ENCODE measurements at places on chromosomes 2 and 18.
A peak's percentile ranks its signal among the peaks of the same experiment; 100 is the strongest.

GRCh38 chr18:58041633-58042032, 2.4 kb upstream of the NEDD4L start:
- no peak for DNase-seq

- peak; percentile 9 for DNase-seq
These were observed 470.1 kb downstream of the DLGAP1 start for GRCh38 chr18:3985020-3985419.

DNA sequence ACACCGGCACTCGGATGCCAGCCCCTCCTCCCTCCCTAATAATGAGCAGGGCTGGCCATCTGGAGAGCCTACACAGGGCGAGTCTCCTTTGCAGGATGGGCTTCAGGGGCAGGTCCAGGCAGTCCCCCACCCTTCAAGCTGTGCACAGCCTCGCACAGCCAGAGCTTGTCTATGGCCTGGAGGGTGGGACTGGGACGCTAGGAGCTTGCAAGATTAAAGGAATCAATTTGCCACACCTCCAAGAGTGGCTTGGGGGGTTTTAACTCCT, 43.9 kb upstream of the OTOF start:
- no peak for DNase-seq

DNA sequence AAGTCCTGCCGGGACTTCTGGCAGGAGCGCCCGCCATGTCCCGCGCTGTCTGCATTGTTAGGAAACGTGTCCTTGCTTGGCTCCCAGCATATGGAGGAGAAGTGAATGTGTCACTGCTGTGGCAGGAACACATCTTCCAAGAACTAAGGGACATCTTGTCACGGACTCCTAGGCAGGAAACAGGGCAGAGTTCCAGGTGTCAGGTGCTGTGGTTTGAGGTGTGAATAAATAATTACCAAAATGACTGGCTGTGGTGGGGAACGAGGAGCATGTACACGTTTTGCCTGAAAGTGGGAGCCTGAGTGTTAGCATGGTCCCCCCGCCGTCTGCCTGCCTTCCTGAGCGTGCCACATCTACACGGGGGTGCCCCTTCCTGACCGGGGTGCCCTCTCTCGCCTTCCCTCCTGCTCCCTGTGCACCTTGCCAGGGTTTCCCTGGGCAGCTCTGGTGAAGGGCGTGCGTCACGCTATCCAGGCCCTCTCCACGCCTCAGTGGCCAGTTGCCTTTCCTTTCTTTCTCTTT, 237.5 kb downstream of the LDLRAD4 start:
- DNase-seq = no peak

- no peak for DNase-seq
These were observed 118.0 kb downstream of the KCNE4 start for GRCh38 chr2:223169830-223170605.

DNA sequence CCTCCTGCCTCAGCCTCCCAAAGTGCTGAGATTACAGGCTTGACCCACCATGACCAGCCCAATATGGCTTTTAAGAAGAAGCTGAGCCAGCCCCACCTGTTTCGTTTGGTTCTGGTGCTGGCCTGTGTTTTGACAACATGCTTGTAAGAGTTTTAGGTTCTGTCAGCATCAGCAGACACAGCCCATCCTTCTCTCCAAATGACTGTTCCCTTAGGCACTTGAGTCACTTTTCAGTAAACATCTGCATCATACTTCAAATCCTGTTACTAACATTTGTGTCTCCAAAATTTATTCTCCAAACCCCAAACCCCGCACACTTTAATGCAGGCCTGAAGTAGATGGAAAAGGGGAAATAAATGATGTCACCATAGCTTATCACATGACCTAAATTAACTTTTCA, 1118.5 kb downstream of the TSN start:
- no peak for DNase-seq

GRCh38 chr2:37854676-37855282, 70.3 kb upstream of the RMDN2 start:
- no peak for DNase-seq

DNA sequence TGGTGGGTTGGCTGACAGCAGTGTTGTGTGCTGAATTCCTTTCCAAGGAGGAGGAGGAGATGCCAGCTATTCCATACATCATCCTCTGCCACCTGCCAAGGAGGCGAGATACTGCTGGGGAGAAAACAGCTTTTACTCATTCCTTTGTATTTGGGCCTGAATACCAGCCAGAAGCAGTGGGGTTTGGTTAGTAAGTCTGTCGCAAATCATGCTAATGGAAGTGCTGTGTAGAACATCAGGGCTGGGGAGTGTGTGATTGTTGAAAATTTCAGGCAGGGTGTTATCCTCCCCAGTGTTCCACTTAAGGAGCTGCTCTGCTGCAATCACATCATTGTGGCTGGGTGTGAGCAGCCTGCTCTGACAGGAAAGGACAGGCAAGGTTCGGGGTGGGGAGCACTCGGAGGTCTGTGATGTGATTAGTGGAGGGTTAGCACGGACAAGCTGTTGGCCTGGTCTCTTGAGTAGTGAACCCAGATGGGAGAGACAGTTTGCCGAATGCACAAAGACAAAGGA, 128.2 kb upstream of the DLX2 start:
- DNase-seq = no peak

DNA sequence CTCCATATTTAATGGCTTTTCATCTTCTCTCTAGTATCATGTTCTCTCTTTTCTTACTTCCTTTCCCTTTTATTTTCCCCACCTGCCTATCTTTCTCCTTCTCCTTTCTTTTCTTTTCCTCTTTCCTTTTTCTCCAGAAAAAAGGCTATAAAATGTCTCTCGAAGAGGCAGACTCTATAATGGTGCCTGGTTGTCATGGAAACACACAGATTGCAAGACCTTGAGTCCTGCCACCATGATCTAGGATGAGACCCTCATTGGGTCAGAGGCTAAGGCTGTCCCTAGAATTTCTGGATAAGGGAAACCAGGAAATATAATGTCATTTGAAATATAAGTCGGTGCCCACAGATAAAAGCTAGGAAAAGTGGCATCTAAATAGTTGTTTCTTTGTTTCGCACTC, 36.5 kb upstream of the LHCGR start:
- DNase-seq = no peak

GRCh38 chr2:54114936-54115283, 505 bp upstream of the ACYP2 start:
- DNase-seq = no peak

- no peak for DNase-seq
These were observed 421.7 kb downstream of the STK39 start for GRCh38 chr2:167825664-167826063.
